ENCODE measurements at places on chromosomes 4 and X. TPM values are rescaled to one million over a fixed set of nuclear protein-coding genes. Genes with fewer than 3 reads are reported as not detected.

DNA sequence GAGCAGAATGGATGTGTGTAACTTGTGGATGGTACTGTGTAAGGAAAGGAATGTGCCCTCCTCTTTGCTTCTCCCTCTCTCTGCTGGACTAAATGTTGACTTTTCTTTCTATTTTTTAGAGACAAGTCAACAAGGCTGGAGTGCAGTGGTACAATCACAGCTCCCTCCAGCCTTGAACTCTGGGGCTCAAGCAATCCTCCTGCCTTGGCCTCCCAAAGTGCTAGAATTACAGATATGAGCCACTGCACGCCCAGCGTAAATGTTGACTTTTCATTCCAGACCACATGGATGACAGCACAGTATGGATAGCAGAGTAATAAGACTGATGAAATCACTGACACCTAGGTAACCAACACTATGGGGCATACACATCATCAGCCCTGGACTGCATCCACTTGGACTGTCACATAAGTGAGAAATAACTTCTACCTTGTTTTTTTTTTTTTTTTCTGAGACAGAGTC, 5.1 kb upstream of the RPS3A start:
- no peak for DNase-seq

GRCh38 chrX:150051096-150051495, 112.8 kb upstream of the EOLA2 start:
- no peak for DNase-seq

Gene RLIM
- total RNA-seq: 19.3 TPM

- DNase-seq: no peak
Measured at GRCh38 chrX:56066016-56066415, 166.1 kb upstream of the KLF8 start.

DNA sequence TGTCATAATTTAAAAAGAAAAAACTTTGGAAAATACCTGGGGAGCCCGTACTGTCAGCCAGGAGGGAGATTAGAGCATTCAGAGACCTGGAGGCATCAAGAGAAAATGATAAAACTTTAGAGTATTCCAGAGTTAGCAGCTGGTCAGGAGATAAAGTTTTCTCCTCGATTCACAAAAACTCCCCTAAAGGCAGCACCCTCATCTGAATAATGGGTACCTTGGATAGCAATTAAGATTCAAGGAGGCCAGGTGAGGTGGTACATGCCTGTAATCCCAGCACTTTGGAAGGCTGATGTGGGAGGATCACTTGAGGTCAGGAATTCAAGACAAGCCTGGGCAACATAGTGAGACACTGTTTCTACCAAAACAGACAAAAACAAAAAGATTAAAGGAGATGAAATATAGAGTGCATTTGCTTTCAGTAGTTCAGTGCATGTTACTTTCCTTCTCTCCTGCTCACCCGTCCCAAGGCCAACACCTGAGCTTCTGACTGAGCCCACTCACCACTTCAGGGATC, 18.6 kb upstream of the RAB40A start:
- DNase-seq: no peak

- DNase-seq: no peak
Measured at GRCh38 chrX:77510007-77510406, 62.8 kb downstream of the FGF16 start.

- no peak for DNase-seq
Measured at GRCh38 chrX:9646471-9647224, 119.0 kb downstream of the GPR143 start.

Gene TCEAL4
- 39.4 TPM for total RNA-seq

Gene NWD2
- total RNA-seq: not detected

Gene ABCG2
- total RNA-seq: 0.29 TPM

DNA sequence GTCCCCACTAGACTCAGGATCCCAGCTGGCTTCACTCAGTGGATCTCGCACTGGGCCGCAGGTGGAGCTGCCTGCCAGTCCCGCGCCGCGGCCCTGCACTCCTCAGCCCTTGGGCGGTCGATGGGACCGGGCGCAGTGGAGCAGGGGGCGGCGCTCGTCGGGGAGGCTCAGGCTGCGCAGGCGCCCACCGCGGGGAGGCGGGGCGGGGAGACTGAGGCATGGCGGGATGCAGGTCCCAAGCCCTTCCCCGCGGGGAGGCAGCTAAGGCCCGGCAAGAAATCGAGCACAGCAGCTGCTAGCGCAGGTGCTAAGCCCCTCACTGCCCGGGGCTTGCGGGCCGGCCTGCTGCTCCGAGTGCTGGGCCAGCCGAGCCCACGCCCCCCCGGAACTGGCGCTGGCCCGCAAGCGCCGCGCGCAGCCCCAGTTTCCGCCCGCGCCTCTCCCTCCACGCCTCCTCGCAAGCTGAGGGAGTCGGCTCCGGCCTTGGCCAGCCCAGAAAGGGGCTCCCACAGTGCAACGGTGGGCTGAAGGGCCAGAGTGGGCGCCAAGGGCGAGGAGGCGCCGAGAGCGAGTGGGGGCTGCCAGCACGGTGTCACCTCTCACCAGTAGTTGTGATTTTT, 1038.0 kb downstream of the PCDH19 start:
- no peak for DNase-seq

Gene SCML1
- 4.4 TPM for total RNA-seq

Gene AKAP14
- total RNA-seq: not detected

GRCh38 chrX:40467454-40467853, 113.3 kb upstream of the ATP6AP2 start:
- DNase-seq: no peak

- DNase-seq: no peak
Measured at GRCh38 chr4:11783588-11783987, 354.9 kb upstream of the HS3ST1 start.

Gene SYNPO2
- total RNA-seq: 0.40 TPM

- no peak for DNase-seq
Measured at GRCh38 chrX:14032406-14032805, 2.7 kb upstream of the GEMIN8 start.

Gene ASB12
- total RNA-seq: not detected

DNA sequence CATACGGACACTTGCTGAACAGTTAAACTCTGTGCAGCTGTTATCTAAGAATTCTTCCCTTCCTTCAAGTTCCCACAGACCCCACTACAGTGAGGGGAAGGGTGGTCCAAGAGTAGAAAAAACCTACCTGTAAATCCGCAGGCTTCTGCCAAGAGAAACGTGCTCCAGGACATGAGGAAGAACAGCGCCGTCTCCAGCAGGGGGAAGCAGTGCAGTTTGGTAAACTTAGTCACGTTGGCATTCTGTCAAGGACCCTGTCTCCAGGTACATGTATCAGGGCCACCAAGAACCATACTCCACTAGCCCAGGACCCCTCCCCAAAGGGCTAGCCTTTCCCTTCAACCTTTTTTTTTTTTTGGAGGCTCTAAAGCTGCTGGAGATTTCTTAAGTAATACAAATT, 79.9 kb downstream of the CHST7 start:
- no peak for DNase-seq

DNA sequence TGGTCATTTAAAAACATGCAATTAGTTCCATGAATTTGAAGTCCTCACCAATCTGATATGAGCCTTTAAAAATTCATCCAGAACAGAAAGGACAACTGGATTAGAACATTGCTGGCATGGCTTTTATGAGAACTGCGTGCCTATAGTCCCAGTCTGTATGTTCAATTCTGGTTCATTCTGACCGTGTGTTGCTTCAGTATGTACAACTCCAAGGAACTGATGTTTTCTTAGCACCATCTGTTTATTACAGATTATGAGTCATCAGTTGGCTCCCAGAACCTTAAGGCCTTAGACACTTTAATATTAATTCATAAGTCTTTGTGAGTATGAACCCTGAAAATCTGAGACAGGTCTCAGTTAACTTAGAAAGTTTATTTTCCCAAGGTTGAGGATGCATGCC, 115.0 kb downstream of the CEP44 start:
- no peak for DNase-seq

GRCh38 chr4:61152433-61152832, 47.7 kb upstream of the ADGRL3 start:
- DNase-seq: no peak

GRCh38 chr4:107931775-107932321, 499 bp downstream of the CYP2U1 start:
- no peak for DNase-seq

Gene COX7B2
- not detected for total RNA-seq

Gene SLC6A14
- total RNA-seq: under 0.01 TPM

DNA sequence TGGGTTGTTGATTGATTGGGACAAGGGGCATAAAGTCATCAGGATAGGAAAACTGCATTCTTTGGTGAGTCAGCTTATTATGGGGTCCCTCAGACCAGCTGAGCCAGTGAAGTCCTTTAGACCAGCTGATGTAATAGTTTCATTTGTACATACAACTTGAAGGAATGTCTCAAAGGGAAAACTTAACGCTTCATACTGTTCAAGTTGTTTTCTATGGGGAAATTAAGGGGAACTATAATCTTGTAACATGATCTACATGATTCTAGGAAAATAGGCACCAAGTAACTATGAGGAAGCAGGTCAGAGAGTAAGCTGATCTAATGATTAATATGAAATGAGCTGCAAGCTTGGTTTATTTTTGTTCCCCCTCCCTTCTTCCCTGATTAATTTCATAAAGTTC, 175.1 kb upstream of the GRID2 start:
- DNase-seq: no peak
